ENCODE measurements at places on chromosomes 7 and 10. TPM values are rescaled to one million over a fixed set of nuclear protein-coding genes. Genes with fewer than 3 reads are reported as not detected.

BMS1 gene
- 12.8 TPM for total RNA-seq

CAMK1D gene
- total RNA-seq, result 7.7 TPM

RBM20 gene
- 3.5 TPM for total RNA-seq

- DNase-seq, result no peak
Observed at GRCh38 chr7:13524076-13524475, 465.4 kb downstream of the ETV1 start.

- DNase-seq, result no peak
Observed at GRCh38 chr7:21572331-21573313, 29.8 kb downstream of the DNAH11 start.

- no peak for DNase-seq
Observed at GRCh38 chr10:130764651-130765050, 546.9 kb downstream of the TCERG1L start.

DNA sequence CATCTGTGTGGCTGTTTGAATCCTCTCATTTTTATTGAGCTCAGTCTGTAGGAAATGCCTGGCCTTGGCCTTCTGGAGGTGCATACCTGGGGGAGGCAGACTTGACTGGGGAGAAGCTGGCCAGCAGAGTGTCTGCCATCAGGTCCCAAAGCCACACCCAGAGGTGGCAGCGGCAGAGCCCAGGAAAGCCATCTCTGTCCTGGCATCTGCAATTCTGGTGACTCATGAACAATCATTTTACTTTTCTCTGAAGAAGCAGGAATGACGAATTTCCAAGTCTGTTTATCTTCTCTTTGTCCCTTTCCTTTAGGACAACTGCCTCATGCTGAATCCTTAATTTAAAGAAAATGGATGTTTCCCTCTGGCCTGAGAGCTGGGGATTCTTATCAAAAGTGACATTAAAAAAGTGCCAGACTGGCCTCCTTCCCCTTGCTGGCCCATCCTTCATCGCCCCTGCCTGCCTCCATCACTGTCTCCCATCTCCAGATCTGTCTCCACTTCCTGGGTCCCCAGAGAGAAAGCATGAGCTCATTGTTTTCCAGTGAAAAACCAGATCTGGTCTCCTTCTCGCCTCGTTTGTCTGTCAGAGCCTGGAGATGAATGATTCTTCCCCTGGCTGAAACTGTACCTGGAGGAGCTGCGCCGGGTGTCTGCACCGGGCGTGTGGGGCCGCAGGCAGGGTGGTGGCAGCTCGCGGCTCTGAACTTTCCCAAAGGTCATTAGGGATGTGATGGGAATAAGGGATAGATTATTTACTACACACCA, 124.5 kb downstream of the TMEM178B start:
- DNase-seq, result no peak

DNA sequence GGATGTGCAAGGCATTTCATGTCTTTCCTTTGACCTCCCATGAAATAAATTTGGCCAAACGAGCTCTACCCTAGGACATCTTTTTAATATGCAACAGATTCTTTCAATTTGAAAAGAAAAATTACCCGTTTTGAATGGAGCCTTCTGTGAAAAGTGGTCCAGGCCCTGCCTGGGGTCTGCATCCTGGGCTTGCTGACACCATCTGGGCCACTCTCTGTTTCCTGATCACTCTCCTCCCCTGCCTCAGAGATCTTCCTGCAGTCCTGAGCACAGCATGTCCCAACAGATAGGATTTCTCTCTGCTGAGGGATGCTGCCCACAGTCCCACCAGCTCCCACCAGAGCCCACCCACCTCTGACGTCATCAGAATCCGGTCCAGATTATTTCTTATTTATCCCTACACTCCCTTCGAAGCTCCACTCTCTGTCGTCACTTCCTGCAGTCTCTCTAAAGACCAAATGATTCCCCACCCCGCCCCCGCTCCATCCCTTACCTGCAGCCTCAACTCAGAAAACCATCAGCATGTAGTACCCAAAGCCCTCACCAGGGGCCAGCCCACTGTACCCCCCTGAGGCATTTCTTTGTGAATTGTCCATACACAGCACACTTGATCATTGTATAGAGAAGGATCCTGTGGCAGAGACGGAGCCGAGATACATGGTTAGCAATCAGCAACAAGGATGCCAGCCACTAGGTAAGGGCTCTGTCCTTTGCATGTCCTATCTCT, 192.1 kb upstream of the MGMT start:
- DNase-seq, result no peak

- no peak for DNase-seq
Observed at GRCh38 chr10:26837139-26837538, 23.6 kb downstream of the ABI1 start.

GRCh38 chr7:149670288-149670687, 103.1 kb downstream of the ZNF467 start:
- no peak for DNase-seq

- DNase-seq, result no peak
Observed at GRCh38 chr7:126685018-126685573, 567.6 kb downstream of the GRM8 start.

- no peak for DNase-seq
Observed at GRCh38 chr10:69089638-69090599, 2.0 kb downstream of the SRGN start.

DNA sequence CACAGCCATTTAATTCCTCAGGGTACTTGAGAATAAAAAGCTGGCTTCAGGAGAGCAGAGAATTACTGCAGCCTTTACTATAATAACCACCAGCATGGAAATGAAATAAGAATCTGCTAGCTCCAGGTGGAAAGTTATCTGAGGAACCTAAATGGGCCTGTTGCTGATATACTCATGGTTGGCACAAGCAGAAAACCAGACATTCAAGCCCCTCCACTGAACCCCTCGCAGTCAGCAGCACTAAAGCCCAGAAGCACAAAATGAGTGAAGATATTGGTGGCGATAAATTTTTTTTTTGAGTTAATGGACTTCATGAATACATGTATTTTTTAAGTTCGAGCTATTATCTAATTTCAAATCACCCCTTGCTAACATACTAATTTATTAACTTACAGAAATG, 303.9 kb upstream of the NRP1 start:
- no peak for DNase-seq

Data from omental fat pad (tissue), 4 donors.